ENCODE measurements at places on chromosomes 13 and 19.

- DNase-seq: no peak
Measured at GRCh38 chr19:35860818-35861639, 4.3 kb downstream of the KIRREL2 start.

GRCh38 chr13:107834717-107835116, 380.6 kb downstream of the LIG4 start:
- DNase-seq: no peak

- DNase-seq: no peak
Measured at GRCh38 chr13:39196965-39197646, 158.8 kb downstream of the NHLRC3 start.

DNA sequence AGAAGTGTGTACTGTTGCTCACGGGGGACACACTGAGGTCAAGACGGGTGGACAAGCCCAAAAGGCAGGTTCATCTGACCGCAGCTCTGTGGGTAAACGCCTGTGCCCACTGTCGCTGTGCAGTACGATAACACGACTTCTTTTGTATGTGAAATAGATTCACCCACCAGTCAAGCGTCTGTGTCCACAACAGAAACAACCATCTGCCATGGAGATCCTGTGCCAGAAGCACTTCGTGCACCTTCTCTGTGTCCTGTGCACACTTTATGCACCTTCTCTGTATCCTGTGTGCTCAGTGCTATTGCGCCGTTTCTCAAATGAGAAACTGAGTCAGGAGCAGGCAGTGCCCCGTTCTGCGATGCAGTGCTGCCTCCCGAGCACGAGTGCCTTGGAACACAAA, 138.9 kb downstream of the ATP11A start:
- no peak for DNase-seq

DNA sequence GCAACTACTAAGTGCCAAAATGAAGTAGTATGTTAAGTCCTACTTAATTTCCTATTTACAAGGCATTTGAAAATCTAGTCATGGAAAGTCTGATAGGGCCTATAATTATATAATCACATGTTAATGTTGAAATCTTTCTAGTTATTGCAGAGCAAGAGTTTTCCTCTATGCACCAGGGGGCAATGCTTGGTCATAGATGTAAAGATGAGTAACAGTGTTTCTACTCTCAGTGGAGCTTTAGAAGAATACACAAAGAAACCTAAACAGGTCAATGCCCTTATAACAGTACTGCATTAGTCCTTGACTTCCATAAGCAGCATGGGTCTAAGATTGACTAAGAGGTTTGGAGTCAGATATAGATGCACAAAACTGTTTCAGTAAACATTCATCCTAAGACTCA, 218.7 kb downstream of the KCTD12 start:
- no peak for DNase-seq

DNA sequence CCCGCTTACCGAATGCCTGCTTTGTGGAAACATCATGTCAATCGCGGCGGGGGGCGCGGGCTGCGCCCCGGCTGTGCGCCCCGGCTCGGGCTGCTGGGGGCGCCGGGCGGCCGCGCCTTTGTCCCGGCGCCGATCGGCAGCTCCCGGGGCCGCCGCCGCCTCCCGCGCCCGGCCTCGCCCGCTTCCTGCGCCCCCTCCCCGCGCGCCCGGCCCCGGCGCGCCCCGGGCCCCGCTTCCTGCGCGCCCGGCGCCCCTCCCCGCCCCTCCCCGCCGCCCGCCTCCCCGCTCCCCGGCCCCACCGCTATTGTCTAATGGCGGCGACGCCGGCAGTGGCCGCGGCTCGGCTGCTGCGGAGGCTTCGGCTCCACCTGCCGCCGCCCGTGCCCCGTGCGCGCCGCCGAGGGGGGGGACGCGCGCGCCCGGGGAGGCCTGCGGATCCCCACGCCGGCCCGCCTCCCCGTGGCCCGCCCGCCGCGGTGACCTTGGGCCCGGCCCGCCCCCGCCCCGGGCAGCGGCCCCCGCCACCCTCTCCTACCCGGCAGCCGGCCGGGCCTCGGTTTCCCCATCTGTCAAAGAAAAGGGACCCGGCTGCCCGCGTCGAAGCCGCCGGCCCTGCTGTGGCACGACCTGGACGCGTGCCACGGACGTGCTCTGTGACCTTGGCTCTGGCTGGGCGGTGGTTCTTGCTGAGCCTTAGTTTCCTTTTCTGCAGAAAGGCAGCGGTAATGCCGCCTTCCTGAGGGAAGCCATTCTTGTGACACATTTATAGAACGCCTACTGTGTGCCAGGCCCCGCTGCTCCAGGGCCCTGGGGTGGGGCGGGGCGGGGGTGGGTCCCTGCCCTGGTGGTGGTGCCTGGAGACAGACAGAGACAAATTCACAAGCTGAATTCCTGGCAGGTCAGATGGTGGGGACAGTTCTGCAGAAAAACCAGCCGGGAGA, at the start of gene TLE5:
TSS of gene TLE5 (minus strand) at position 331 of the 941 bp plus-strand sequence. CDS start at position 36, 295 bp downstream.
- DNase-seq: peak; percentile 63

DNA sequence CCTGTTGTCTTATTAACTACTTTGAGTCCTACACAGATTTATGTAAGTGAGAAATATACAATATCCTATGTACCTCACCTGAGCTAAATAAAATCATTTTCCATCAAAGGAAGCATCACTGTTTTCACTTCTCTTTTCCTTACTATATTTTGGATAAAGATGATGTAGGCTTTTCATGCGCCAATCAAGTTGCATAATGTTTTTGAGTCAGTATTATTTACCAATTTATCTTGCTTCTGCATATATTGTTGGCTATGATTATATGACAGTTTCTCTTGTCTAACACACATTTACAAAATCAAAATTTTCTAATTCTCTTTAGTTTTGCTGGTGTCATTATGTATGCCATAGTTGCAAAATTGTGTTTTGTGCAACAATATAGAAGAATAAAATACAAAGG, 67.9 kb upstream of the FRY start:
- no peak for DNase-seq

DNA sequence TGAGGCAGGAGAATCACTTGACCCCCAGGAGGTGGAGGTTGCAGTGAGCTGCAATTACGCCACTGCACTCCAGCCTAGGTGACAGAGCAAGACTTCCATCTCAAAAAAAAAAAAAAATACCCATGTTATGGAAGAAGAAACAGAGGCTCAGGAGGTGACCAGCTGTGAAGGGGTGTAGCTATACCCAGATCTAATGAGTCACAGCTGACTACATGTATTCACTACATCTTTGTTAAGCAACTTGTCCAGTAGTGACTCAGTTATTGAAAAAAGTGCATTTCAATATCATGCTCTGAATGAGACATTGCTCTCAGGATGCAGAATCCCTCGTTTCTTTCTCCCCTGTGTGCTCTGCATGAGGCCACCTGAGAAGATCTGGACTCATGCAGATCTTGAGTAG, 16.1 kb upstream of the SPART start:
- no peak for DNase-seq

DNA sequence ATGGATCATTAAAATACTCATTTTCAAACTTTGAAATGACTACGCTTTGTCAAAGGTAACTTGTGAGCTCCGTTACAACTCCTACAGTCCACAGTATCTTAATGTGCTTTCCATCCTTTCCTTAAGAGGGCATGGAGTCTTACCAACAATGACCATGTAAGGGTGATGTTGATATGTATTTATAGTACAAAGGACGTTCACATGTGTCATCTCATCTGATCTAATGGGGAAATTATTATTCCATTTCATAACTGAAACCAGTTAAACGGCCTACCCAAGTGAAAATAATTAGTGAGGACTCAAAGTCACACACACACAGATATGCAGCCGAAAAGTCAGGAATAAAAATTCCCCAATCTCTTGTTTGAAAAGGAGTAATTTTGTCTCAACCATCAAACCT, 9.6 kb downstream of the USP12 start:
- no peak for DNase-seq

- DNase-seq: no peak
Measured at GRCh38 chr19:45632468-45633196, 6.6 kb downstream of the EML2 start.

DNA sequence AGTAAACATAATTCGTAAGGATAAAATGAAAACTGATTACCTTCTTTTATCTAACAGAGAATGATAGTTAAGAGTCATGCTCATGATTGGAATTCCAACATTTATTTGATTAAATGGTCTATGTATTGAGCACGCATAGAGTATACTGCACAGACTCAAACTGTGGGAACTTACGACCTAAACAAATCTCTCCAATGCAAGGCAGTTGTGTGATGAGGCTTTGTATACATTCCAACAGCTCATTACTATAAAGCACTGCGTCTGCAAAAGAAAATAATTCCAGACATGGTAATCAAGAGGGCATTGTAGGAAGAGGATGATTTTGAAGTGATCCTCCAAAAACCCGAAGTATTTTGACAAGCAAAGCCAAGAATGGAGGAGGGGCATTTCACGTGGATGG, 169.5 kb downstream of the NUFIP1 start:
- no peak for DNase-seq

Measured in amygdala (tissue), 56 donors.